Esophagus squamous epithelium (tissue), 5 donors: ENCODE measurements at places on chromosomes 1 and 21. TPM values are rescaled to one million over a fixed set of nuclear protein-coding genes. Genes with fewer than 3 reads are reported as not detected.
A peak's percentile ranks its signal among the peaks of the same experiment; 100 is the strongest.

DNA sequence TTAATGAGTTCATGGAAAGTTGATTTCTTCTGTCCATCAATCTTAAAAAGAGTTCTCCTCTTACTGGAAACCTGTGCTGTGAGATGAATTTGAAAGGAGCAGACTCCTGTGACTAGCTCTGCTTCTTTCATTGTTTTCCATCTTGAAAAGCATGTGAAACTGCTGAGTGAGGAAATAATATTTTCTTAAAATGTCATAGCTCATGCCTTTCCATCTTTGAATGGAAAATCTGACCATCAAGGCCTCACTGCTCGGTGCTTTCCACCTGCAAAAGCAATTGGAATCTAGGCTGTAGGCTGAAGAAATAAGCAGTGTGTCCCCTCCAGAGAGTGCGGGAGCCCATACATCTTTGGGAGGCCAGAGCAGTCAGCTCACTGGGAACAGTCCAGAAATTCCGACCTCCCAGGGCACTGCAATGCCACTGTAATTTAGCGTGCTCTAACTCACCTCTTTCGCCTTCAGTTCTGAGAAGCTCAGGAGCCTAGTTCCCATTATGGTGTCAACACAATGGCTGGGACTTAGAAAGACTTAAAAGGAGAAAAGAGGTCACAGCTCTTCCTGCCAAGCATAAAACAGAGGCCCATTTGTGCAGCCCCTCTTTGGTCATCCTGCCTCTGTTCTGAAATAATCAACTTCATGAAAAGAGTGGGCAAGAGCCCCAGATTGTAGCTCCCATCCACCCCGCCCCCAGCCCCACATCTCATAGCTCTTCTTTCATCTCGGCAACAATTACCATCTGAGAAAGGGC is 50.4 kb upstream of the F3 start:
- H3K36me3 ChIP-seq: no peaks in the 10 kb centered on the region
- no peak overlapping the region for H3K27ac ChIP-seq
- no peak for DNase-seq

DNA sequence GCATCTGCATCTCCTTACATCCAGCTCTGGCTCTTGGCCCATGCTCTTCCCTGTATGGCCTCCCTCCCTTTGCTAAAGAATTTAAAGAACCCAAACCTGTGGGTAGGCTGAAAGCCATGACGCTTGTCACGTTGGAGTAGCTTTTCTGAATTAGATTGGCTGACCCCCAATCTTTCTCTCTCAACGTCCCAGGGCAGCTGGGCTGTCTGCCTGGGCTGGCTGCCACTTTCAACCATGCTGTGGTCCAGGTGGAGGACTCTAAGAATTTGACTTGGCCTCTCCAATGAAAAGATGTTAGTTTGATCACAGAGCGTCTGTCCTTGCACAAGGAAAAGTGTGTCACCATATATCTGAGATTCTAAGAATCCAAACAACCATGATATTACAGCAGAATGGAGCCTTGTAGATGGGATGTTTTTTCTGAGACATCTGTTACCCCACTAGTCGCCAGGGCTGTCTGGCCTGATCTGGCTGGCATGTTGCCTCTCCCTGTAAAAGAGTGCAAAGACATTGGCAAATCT is 6.5 kb upstream of the IGSF3 start:
- DNase-seq: no peak
- no peaks in the 10 kb centered on the region for H3K36me3 ChIP-seq
- no peak overlapping the region for H3K27ac ChIP-seq
- H3K4me3 ChIP-seq: no peak overlapping the region
- peaks cover 4% of the 10 kb centered on the region for H3K4me1 ChIP-seq

DNA sequence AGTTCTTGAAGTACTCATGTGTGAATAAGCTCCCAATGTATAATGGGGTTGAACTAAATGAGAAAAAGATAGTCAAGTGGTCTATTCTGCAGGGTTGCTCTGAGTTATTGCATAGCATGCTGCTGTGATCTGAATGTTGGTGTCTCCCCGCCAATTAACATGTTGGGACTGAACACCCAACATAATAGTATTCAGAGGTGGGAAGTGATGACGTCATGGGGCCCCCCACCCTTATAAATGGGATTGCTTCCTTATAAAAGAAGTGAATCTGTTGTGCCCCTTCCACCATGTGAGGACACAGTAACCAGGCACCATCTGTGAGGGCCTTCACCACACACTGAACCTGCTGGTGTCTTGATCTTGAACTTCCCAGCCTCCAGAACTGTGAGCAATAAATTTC is 50.2 kb downstream of the MAB21L3 start:
- no peak for DNase-seq
- no peaks in the 10 kb centered on the region for H3K27me3 ChIP-seq
- no peak overlapping the region for H3K4me3 ChIP-seq
- H3K27ac ChIP-seq: no peak overlapping the region
- no peaks in the 10 kb centered on the region for H3K36me3 ChIP-seq

MYOM3 gene
- total RNA-seq: 0.30 TPM

GRCh38 chr1:2236695-2237677 is 8.9 kb downstream of the SKI start:
- H3K27me3 ChIP-seq: no peaks in the 10 kb centered on the region
- no peak overlapping the region for H3K4me3 ChIP-seq
- no peak for DNase-seq
- H3K27ac ChIP-seq: peak overlapping the region; percentile 94
- peaks cover 82% of the 10 kb centered on the region for H3K4me1 ChIP-seq

DNA sequence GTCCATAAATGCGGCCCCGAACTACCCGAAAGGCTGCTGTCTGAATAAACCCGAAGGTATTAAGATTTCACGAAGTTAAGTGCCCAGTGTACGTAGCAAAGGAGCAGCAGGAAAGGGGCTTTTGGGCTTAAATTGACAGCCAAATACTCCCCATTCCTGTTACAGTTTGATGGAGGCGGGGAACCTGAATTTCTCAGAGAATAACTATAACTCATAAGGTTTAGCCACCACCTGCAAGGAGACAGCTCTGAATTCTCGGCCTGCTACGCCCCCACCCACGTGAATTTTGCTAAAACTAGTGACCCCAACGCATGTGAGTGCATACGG is 5.2 kb downstream of the GFI1 start:
- peaks cover 97% of the 10 kb centered on the region for H3K27me3 ChIP-seq
- H3K4me1 ChIP-seq: peaks cover 55% of the 10 kb centered on the region
- H3K4me3 ChIP-seq: no peak overlapping the region
- H3K36me3 ChIP-seq: no peaks in the 10 kb centered on the region
- H3K27ac ChIP-seq: no peak overlapping the region

- no peak overlapping the region for H3K4me3 ChIP-seq
- DNase-seq: no peak
- H3K4me1 ChIP-seq: no peaks in the 10 kb centered on the region
- no peaks in the 10 kb centered on the region for H3K36me3 ChIP-seq
- H3K27me3 ChIP-seq: peaks cover 9% of the 10 kb centered on the region
Measured at GRCh38 chr1:240608707-240609106, 3.2 kb downstream of the GREM2 start.

DNM3 gene
- 0.91 TPM for total RNA-seq

DNA sequence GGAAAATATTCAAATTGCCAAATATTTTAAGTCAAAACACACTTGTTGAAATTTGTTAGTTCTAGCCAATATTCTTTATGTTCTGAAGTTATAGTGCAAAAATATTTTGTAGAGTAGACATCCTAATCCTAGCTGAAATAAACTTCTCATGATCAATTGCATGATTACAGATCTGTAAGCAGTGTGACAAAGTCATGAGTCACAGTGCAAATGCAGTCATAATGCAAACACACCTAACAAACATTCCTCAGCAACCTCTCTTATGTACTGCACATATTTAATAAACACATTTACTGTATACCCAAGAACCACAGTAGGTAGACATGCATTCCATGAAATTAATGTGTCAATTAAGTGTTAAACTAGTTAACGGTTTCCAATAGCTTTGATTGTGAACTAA is 1857.4 kb downstream of the NCAM2 start:
- no peak overlapping the region for H3K4me3 ChIP-seq
- no peak overlapping the region for H3K27ac ChIP-seq
- H3K4me1 ChIP-seq: no peaks in the 10 kb centered on the region

AUNIP gene
- total RNA-seq: 2.5 TPM
